Endothelial cell (in vitro differentiated cells): ENCODE measurements at places on chromosomes 2 and 18.

GRCh38 chr2:72990695-72991438 is 73.5 kb downstream of the EMX1 start:
- no peak for DNase-seq
- H3K4me1 ChIP-seq: no peaks in the 10 kb centered on the region
- no peak overlapping the region for H3K27ac ChIP-seq
- no peak overlapping the region for H3K4me3 ChIP-seq

GRCh38 chr2:121191191-121192170 is 93.5 kb downstream of the TFCP2L1 start:
- no peak overlapping the region for H3K27ac ChIP-seq
- H3K27me3 ChIP-seq: peaks cover 6% of the 10 kb centered on the region
- H3K36me3 ChIP-seq: peaks cover 3% of the 10 kb centered on the region
- H3K4me3 ChIP-seq: no peak overlapping the region
- DNase-seq: no peak

- no peaks in the 10 kb centered on the region for H3K36me3 ChIP-seq
- peaks cover 2% of the 10 kb centered on the region for H3K27me3 ChIP-seq
- H3K4me1 ChIP-seq: no peaks in the 10 kb centered on the region
- H3K4me3 ChIP-seq: no peak overlapping the region
- H3K27ac ChIP-seq: no peak overlapping the region
Measured at GRCh38 chr2:88458633-88459032, 6.1 kb upstream of the FOXI3 start.

GRCh38 chr2:174590928-174591648 is 6.5 kb downstream of the WIPF1 start:
- H3K4me3 ChIP-seq: no peak overlapping the region
- peaks cover 10% of the 10 kb centered on the region for H3K27me3 ChIP-seq
- peaks cover 61% of the 10 kb centered on the region for H3K4me1 ChIP-seq
- H3K27ac ChIP-seq: no peak overlapping the region
- no peak for DNase-seq

DNA sequence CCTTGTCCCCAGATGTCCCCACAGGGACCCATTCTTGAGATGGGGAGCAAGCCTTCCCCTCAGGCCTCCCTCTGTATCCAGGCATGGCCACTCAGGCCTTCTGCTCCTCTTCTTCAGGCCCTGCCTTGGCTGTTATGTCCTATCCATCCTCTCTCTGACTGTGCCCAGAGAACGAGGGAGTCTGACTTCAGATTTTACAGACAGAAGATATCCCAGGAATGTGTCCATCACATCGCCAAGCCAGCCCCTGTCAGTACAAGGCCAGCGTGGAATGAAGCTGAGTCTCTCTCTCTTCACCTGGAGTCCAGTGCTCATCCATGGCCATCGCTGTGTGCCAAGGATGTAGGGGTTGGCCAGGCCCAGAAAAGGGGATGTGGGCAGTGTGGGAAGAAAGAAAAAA is 57.6 kb downstream of the SDC1 start:
- peaks cover 4% of the 10 kb centered on the region for H3K27me3 ChIP-seq
- DNase-seq: no peak
- no peaks in the 10 kb centered on the region for H3K36me3 ChIP-seq
- no peak overlapping the region for H3K4me3 ChIP-seq
- peaks cover 7% of the 10 kb centered on the region for H3K4me1 ChIP-seq
- no peak overlapping the region for H3K27ac ChIP-seq

DNA sequence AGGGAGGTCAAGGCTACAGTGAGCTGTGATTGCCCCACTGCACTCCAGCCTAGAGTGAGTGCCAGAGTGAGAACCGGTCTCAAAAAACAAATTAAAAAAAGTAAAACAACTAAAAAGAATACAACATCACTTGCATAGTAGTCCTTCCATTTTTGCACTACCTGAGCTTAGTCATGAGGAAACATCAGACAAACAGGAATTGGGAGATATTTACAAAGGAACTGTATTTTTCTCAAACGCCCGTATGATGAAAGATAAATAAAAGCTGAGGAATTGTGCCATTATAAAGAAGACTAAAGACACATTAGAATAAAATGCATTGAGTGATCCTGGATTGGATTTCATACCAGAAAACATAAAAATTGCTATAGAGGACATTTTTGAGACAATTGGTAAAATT is 50.0 kb upstream of the ATP8B1 start:
- H3K4me3 ChIP-seq: no peak overlapping the region
- H3K36me3 ChIP-seq: peaks cover 4% of the 10 kb centered on the region
- no peaks in the 10 kb centered on the region for H3K27me3 ChIP-seq
- H3K27ac ChIP-seq: no peak overlapping the region

DNA sequence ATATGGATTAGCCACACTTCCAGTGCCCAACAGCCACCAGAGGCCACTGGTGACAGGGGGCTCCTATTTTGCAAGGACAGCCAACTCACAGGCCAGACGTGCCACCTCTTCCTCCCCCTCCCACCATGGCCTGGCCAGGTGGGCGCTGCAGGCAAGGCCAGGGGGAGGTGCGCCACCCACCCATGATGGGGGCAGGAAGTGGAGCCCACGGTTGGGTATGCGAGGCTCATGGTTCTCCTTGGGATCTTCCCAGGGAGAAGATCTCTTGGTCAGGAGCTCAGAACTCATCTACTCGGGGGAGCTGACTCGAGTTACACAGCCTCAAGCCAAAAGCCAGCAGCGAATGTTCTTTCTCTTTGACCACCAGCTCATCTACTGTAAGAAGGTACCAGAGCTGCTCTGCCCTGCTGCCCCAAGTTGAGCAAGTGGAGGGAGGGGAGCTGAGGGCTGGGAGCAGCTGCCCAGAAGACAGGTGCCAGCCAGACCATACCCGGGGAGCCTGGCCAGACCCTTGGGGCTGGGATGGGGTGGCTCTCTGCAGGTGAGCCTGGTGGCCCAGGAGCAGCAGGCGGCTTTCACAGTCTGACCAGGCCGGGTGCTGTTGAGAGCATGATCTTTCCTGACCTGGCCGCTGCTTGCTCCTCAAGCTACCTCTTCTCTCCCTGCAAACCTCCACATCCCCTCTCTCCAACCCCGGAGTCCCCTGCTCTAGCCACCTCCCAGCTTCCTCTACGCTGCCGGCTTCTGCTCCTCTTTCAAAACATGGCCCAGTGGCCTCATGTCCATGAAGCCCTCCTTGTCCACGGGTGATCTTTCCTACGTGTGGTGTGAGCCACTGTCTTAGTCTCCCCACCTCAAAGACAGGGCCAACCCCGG is 49.8 kb downstream of the FAM168B start:
- H3K4me1 ChIP-seq: peaks cover 8% of the 10 kb centered on the region
- H3K27ac ChIP-seq: no peak overlapping the region
- H3K27me3 ChIP-seq: peaks cover 3% of the 10 kb centered on the region
- H3K36me3 ChIP-seq: peaks cover 6% of the 10 kb centered on the region
- no peak for DNase-seq

- H3K27me3 ChIP-seq: peaks cover 2% of the 10 kb centered on the region
- no peak for DNase-seq
- no peak overlapping the region for H3K4me3 ChIP-seq
- H3K4me1 ChIP-seq: peaks cover 8% of the 10 kb centered on the region
- H3K27ac ChIP-seq: no peak overlapping the region
Measured at GRCh38 chr2:168052773-168053172, 194.6 kb downstream of the STK39 start.

DNA sequence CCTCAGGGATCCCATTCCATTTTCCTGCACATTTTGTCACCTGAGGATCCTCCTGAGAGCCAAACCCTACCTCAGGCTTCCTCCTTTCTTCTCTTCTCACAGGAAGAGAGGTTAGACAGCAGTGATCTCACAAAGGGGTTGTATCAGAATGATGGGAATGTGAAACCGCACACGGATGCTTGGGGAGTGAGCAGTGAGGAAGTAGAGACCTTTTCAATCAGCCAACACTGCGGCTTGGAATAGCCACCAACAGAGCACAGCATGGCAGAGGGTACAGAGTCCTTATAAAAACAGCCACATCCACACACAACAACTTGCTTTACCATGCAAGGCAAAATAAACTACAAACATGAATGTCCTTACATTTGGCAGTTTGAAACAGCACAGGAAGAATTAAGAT is 8.7 kb downstream of the TMEM182 start:
- peaks cover 4% of the 10 kb centered on the region for H3K4me1 ChIP-seq
- no peak overlapping the region for H3K27ac ChIP-seq
- no peak for DNase-seq
- peaks cover 15% of the 10 kb centered on the region for H3K36me3 ChIP-seq

DNA sequence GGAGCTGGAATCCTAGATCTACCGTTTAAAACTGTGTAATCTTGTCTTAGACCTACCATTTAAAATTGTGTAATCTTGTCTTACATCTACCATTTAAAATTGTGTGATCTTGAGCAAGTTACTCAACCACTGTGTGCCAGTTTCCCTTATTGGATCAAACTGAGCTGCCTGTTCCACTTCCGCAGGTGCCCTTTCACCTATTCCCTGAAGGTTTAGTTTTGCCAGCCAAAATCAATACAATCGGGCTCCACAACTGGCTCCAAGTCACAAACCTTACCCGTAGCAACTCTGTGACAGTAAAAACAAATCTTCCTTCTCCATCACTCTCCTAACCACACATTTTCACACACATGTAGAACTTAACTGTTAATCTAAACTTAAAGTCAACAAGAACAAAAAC is 20.1 kb downstream of the DOCK10 start:
- peaks cover 8% of the 10 kb centered on the region for H3K4me1 ChIP-seq
- H3K4me3 ChIP-seq: no peak overlapping the region
- H3K36me3 ChIP-seq: no peaks in the 10 kb centered on the region
- no peaks in the 10 kb centered on the region for H3K27me3 ChIP-seq
- no peak overlapping the region for H3K27ac ChIP-seq
